ENCODE measurements at places on chromosomes 16 and 17.

DNA sequence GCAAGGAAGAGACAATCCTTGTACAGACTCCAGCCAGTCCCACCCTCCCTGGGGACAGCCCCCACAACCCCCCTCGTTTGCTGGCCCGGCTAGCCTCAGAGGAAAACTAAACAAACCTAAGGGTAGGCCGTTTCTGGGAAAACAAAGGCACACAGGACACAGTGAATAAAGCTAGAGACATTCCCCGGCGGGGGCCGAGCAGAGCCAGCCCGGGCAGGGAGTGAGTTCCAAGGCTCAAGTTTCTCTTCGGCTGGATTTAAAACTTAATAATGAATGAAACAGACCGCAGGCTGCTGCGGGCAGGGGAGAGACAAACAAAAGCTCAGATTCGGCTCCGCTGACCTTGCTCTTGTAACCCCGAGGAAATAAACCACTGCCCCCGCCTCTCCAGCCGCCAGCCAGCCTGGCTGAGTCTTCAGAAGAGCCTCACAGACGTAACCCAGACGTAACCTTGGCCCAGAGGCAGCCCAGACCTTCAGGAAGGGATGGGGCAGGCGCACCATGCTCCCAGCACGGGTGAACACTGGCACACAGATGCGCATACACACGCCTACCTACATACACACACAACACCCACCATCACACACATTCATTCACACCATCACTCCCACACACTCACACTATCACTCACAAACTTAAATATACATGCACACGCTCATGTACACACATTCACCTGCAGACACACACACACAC lies 216.0 kb downstream of the ZNF423 start:
- DNase-seq, result no peak

DNA sequence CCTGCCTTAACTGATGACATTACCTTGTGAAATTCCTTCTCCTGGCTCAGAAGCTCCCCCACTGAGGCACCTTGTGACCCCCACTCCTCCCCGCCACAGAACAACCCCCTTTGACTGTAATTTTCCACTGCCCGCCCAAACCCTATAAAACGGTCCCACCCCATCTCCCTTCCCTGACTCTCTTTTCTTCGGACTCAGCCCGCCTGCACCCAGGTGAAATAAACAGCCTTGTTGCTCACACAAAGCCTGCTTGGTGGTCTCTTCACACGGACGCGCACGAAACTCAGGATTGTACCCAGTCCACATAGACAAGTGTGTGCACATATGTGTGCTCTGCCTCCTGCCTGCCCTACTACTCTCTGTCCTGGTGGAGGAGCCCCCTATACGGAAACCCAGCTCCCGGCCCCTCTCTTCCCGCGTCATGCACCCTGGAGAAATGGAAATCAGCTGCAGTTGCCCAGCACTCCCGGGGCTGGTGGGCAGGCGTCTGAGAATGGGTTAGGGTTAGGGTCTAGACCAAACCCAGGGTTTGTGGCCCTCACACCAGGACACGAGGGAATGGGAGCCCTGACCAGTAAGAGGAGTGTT lies 2.4 kb upstream of the RHBDF1 start:
- DNase-seq, result no peak

GRCh38 chr17:57747221-57748017 lies 2.3 kb upstream of the CCDC182 start:
- peak; percentile 70 for DNase-seq

- peak; percentile 75 for DNase-seq
Measured at GRCh38 chr17:43456661-43457361, 27.0 kb upstream of the DHX8 start.

DNA sequence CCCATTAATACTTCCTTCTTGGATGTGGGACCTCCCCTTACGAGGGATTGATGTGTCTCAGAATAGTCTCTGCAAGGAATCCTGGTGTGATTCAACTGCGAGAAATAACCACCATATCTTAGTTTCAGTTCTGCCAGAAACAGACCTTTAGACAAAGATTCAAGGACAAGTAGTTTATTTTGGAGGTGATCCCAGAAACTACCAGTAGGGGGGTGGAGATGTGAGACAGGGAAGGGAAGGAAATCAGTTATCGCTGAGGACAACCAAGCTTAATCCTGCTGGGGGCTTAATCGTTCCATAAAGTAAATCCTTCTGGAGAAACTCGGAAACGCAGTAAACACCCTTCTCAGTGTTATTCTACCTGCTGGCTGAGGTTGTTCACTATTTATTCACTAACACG lies 5.0 kb upstream of the SDR42E1 start:
- DNase-seq, result peak; percentile 37

GRCh38 chr17:57281887-57282286 lies 25.6 kb downstream of the MSI2 start:
- DNase-seq, result peak; percentile 17

DNA sequence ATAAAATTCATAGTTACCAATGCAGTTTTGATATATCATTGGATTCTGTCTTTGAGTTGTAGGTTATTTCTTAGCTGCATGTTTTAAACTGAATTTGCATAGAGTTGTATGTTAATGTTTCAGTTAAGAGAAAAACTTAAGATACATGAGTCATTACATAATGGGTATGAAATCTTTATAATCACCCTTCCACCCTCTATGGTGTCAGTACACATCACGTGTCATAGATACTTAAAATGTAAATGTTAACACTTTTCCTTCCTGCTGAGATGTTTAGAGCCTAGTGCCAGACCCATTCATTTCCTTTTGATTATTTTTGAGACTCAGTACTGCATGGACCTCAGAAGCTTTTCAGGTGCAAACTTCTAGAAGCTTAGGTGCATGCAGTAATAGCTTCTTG lies 20.5 kb downstream of the ZNF207 start:
- DNase-seq, result no peak

- no peak for DNase-seq
Measured at GRCh38 chr17:76594690-76595089, 9.0 kb upstream of the ST6GALNAC2 start.

DNA sequence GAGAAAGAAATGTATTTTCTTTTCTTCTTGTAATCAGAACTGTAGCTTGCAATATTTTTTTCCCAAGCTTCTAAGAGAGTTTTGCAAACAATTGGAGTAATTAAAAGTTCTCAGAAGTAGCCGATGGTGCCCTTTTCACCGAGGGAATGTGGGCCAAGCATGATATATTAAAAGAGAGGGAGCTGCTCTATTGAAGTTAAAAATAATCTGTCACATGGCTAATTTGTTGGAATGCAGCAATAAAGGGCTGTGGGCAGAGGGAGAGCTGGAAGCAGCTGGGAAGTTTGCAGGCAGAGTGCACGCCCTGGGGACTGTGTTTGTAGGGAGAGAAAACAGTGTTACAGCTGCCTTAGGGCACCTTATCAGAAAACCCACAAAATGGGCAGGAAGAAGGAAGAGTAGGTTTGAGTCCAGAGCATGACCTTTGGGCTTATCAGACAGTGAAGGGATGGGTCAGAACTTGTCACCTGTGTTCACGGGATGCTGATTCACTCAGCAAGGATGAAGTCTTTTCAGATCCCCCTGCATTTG lies 18.5 kb upstream of the TERF2 start:
- no peak for DNase-seq

DNA sequence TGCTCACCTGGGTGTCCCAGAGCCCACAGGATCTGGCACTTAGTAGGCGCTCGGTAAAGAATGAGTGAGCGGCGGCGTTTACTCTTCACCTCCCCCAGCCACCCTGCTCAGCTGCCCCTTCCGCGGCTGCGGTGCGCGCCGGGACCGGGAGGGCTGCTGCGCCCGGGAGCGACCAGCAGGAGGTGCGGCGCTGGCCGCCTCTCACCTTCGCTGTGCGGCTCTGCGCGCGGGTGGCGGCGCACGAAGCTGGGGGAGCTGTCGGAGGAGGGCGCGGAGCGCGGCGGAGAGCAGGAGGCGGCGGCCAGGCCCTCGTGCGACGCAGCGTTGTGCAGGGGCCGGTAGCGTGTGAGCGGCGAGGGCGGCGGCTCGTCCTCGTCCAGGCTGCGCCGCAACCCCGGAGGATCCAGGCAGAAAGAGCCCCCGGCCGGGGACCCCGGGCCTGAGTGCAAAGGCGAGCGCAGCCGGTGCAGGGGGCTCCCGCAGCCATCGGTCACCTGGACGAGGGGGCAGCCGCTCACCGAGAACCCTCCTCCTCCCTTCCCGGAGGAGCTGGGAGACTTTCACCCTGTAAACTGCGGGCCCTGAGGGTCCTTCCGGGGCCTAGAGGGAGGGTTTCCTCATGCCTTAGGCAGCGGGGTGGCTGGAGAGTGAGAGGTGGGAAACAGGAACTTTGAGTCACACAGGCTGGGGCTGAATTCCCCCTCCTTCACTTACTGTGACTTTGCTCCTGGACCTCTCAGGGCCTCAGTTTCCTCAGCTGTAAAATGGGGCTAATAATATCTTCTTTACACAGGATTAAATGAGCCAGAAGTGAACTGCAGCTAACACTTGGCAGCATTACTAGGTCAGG lies 12.5 kb downstream of the SAMD14 start:
- DNase-seq, result peak; percentile 76

GRCh38 chr16:64225036-64225435 lies 896.8 kb downstream of the CDH11 start:
- DNase-seq, result no peak

Measured in KBM-7 (cell line).